ENCODE measurements at places on chromosomes 2 and 18.

DNA sequence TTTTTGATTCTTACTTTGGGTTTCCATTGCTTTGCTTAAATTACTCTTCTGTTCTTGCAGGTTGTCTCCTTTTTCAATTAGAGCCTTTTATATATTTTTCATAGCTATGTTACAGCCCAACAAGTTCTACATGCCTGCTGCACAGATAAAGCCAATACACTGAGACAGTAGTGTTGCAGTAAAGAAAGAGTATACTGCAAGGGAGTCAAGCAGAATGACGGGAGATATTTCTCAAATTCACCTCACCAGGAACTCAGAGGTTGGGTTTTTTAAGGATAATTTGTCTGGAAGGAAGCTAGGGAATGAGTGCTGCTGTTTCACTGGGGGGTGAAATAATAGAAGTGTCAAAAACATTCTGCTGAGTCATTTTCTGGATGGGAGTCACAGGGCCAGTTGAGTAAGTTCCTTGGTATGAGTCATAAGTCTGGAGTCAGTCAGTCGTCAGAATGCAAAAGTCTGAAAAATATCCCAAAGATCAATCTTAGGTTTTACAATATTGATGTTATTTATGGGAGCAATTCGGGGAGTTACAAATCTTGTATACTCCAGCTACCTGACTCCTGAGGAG lies 193.0 kb upstream of the RGPD4 start:
- DNase-seq, result no peak

- DNase-seq, result no peak
Observed at GRCh38 chr2:58039170-58039611, 7.4 kb upstream of the VRK2 start.

GRCh38 chr2:1979138-1979537 lies 234.8 kb upstream of the PXDN start:
- DNase-seq, result no peak

- no peak for DNase-seq
Observed at GRCh38 chr2:106058469-106059137, 135.5 kb downstream of the UXS1 start.

- DNase-seq, result no peak
Observed at GRCh38 chr2:136297312-136297711, 179.4 kb upstream of the CXCR4 start.

GRCh38 chr2:149033716-149034115 lies 4.8 kb upstream of the LYPD6B start:
- DNase-seq, result no peak

- no peak for DNase-seq
Observed at GRCh38 chr18:42756214-42756613, 359.3 kb downstream of the RIT2 start.

DNA sequence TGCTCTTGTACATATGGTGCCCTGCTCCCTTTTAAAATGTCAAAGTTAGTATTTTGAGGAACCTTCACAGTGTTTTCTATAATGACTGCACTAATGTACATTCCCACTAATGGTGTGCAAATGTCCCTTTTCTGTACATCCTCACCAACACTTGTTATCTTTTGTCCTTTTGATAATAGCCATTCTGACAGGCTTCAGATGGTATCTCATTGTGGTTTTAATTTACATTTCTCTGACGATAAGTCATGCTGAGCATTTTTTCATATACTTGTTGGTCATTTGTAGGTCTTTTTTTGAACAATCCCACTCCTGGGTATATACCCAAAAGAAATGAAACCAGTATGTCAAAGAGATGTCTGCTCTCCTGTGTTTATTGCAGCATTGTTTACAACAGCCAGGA lies 268.3 kb downstream of the FBXO15 start:
- DNase-seq, result no peak

DNA sequence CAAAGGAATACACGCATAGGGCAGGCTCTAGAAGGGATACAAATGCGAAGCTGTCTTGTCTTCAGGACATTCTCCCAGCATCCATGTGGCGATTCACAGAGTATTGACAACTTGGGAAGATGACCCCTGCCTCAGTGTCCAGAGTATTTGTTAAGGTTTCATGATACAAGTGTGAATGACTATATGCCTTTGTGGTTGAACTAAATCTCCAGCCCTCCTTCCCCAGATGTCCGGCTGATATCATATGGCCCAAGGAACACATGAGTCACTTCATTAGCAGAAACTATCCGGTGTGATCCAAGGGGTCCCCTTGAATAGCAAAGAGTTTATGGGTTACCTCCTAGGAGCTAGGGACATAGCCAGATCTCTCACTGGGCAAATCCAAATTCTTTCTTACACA lies 151.0 kb downstream of the INSIG2 start:
- DNase-seq, result no peak

DNA sequence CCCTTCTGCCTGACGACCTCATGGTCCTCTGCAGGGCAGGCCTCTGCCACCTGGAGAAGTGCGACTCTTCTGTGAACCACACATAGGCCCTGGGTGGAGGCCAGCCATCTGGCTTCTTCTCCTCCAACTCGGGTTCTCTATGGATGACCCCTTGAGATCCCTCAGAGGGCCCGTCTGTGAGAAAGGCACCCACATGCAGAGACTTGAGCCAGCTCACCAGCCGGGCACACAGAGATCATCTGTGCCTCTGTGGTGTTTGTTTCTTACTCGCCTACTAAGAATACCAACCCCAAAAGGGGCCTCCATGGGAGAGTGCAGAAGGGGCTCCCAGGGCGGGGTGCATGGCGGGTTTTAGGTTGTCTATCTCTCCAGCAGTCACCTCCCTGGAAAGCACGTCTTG lies 176.5 kb upstream of the SALL3 start:
- no peak for DNase-seq

GRCh38 chr2:215140166-215140707 lies 1.8 kb upstream of the ABCA12 start:
- DNase-seq, result no peak

- DNase-seq, result no peak
Observed at GRCh38 chr2:41941831-41942230, 106.0 kb upstream of the PKDCC start.

- DNase-seq, result no peak
Observed at GRCh38 chr18:47724186-47724975, 206.1 kb downstream of the SMAD2 start.

- DNase-seq, result no peak
Observed at GRCh38 chr2:10561288-10562035, 113.3 kb upstream of the ODC1 start.

- no peak for DNase-seq
Observed at GRCh38 chr18:9362869-9363268, 28.3 kb downstream of the TWSG1 start.

DNA sequence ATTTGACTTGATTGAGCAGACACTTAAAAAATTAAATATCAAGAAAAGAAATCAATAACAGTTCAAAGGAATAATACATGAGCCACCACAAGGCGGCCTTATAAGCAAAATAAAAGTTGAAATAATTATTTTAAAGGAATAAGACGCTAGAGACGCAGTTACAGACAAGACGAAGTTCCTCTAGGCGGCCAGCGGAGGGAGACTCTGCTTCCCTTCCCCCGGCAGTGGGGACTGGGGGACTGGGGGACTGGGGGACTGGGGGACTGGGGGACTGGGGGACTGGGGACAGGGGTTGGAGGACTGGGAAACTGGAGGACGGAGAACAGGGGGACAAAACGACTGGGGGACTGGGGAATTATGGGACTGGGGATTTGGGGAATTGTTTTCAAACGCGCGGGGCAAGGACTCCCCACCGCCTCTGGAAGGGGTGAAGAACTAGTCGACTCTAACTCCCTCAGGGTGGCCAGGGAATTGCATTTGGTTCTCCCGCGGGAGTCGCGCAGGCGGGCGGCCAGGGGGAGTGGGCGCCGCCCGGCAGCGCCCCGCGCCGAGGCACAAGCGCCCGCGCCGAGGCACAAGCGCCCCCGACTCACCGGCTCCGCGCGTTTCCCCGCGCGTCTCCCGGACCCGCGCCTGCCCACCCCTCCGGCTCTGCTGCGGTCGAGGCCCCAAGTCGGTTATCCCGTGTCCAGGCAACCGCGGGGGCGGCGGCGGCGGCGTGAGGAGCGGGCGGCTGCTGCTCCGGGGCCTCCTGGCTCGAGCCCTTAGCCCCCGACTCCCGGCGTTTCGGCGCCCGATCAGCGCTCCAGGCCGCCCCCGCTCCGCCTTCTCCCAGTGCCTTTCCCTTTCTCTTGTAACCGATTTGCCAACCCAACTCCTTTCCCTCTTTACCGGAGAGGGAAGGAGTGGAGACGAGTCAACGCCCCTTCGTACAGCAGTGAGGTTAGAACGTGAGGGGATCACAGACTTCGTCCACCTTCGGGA lies at the start of gene CCDC178:
CCDC178 (minus strand) TSS at position 662 of the 984 bp plus-strand sequence. CDS start 28,633 bp downstream, outside the sequence.
- DNase-seq, result peak; percentile 84

DNA sequence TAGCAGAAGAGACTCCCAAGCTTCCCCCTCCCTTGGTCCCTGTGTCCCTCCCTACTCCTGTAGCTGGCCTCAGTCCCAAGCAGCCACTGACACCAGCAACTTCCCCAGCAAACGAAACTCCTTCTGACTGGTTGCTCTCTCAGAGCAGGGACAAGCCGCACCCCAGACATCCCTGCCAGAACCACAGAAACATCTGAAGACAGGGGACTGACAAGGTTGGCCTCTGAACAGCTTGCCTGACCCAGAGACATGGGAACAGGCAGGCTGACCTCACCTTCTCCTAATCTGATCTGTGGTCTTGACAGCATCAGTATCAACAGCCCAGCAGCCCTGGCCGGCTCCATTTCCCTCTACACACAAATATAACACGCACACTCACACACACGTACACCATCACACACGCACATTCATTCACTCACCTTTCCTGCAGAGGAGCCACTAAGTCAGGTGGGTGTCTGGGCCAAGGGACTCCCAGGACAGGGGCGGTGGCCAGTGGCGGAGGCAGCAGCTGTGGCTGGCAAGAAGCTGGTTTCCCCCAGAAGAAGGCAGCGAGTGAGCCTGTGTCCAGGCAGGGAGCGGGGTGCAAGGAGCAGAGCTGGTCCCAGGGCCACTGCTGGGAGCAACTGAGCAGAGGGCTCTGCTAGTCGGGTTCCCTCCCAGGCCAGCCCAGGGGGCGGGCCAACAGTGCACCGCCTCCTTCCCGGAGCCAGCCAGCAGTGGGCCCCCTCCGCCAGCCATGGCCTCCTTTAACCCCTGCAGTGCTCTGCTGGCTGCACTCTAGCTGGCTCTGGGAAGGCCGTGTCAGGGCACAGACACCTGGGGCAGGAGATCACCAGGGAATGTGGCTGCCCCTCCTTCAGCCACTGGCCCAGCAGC lies 59.1 kb downstream of the TNS1 start:
- DNase-seq, result peak; percentile 83

DNA sequence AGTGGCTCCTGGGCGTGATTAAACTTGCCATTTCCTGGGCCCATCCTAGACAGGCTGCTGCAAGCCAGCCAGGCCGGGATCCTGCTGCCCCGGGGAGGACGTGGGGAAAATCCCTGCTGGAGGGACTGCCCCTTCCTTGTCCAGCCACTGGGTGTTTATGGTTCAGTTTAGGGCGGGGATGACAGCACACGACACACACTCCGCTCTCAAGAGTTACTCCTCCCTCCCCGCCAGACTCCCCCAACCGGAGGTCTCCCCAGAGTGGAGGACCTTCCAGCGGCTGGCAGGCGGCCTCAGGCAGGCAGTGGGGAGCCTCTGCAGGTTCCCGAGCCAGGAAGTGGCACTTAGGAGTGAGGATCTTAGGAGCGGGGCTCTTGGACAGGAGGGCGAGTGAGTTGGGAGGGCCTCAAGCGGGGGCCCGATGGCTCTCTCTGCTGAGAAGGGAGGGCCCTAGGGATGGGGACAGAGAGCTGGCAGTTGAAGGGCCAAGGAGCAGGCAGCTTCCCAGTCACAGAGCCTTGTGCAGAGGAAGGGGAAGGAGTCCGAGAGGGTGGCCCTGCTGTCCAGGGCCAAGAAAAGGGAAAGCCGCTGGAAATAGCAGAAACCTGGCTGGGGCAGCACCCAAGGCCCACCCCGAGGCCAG lies 5.7 kb upstream of the GPR35 start:
- no peak for DNase-seq

- no peak for DNase-seq
Observed at GRCh38 chr2:70374616-70375015, 72.7 kb upstream of the FAM136A start.

GRCh38 chr18:73544032-73544431 lies 603.6 kb downstream of the FBXO15 start:
- DNase-seq, result no peak
